Aorta (tissue), 5 donors: ENCODE measurements at places on chromosomes 3 and 15. TPM values are rescaled to one million over a fixed set of nuclear protein-coding genes. Genes with fewer than 3 reads are reported as not detected.

Gene SLC12A1
- 0.42 TPM for total RNA-seq

Gene TMOD2
- total RNA-seq, result 17.8 TPM

Gene SLC28A2
- not detected for total RNA-seq

Gene CHRM5
- not detected for total RNA-seq

Gene NISCH
- 80.9 TPM for total RNA-seq

Gene CAMKV
- total RNA-seq, result not detected

GRCh38 chr3:56620371-56620770 lies 62.7 kb downstream of the TASOR start:
- no peak for DNase-seq

GRCh38 chr15:42832576-42832975 lies 88.0 kb downstream of the TTBK2 start:
- DNase-seq, result no peak

DNA sequence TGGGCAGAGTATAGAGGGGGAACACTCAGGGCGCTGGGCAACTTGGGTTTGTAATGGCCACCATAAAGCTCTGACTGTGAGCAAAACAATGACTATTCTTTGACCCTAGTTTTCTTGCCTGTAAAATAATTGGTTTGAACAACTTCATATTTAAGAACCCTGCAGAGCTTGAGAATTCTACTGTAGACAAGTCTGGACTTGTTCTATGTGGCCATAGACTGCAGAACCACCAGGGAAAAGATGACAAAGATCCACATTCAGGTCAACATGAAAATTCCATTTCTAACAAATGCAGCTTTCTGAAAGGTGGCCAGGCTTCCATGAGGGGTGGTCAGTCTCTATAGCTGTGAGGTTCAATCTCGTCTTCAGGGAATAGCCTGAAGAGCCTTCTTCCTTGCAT lies 239.4 kb upstream of the LRRN1 start:
- no peak for DNase-seq

DNA sequence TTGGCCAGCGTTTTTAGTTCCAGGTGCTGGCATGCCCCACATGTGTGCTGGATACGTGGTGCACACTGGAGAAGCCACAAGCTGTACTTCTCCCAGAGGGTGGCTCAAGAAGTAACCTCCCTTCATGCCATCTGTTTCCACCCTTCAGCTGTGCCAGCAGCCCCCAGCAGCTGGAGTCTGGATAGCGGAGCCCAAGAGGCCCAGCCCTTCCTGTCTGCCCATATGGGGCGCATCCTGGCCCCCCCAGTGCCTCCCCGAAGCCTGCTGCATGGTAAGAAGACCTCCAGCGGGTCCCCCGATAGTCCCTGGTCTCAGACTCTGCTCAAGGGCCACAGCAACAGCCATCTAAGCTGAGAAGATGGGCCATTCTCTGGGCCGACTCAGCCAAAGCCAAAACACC lies 5.8 kb upstream of the MANF start:
- DNase-seq, result peak; percentile 24

DNA sequence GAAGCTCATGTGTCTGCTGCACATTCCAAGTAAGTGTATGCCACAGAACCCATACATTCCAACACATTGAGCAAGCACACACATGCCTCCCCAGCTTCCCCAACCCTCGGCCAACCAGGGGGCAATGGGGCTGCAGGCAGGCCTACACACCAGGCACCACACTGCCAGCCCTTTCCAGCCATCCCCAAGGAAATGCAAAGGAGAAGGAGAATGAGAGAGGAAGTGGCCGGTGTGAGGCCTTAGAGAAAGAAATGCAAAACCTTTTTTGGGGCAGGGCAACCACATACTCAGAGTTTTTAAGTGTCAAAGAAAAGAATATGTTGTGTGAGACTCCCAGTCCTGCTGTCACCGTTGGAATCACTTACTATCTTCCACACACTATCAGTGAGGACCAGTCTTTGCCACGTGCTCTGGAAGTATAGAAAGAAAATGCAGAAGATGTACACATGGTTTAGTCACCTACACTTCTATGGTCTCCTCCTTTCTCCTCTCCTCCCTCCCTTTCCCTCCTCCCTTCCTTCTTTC lies 11.1 kb downstream of the IGF2BP2 start:
- DNase-seq, result no peak

DNA sequence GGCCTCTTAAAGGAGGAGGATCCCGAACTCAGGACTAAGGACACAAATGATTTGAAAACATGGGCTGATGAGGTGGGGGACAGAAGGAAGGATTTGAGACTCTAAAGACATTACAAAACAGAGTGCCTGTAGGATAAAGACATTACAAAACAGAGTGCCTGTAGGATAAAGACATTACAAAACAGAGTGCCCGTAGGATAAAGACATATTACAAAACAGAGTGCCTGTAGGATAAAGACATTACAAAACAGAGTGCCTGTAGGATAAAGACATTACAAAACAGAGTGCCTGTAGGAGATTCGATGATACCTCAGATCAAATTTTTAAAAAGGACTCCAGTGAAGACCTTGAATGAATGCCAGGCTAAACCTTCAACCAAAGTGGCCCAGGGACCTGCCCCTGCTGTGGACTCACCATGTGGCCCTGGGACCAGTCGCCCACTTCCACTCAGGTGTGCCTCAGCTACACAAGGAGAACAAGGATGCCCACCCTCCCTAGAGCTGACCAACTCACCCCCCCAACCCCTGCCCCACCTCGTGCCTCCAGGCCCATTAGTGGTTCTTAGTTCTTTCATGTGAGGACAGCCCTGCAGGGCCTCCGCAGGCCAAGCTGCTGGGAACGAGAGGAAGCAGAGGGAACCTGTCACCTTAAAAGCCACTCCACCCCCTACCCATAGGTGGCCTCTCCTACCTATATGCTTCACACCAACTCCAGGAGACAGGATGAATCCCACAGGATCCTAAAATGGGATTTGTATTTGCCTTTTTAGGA lies 59.8 kb downstream of the SH3BP5 start:
- no peak for DNase-seq

- no peak for DNase-seq
Measured at GRCh38 chr3:94167796-94168195, 104.9 kb downstream of the NSUN3 start.

- peak; percentile 81 for DNase-seq
Measured at GRCh38 chr15:31327669-31328427, 1.2 kb downstream of the KLF13 start.

DNA sequence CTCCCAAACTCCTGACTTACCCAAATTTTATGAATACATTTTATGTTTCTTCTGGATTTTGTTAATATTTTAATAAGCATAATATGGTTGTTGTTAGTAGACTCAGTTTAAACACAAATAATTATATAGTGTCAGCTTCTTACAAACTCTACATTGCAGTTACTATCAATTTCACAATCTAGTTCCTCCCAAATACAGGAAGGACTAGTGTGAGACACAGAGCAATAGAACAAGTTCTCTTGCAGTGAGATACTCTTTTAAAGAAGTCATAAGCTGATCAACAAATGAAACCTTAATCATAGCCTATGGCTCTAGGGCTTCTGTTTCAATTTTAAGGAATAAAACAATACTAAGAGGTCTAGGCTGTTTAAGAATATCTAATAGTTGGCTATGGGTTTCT lies 86.1 kb downstream of the SAMMSON start:
- DNase-seq, result no peak
